Immature natural killer cell (primary cell): ENCODE measurements at places on chromosomes 11 and 22. TPM values are rescaled to one million over a fixed set of nuclear protein-coding genes. Genes with fewer than 3 reads are reported as not detected.

DNA sequence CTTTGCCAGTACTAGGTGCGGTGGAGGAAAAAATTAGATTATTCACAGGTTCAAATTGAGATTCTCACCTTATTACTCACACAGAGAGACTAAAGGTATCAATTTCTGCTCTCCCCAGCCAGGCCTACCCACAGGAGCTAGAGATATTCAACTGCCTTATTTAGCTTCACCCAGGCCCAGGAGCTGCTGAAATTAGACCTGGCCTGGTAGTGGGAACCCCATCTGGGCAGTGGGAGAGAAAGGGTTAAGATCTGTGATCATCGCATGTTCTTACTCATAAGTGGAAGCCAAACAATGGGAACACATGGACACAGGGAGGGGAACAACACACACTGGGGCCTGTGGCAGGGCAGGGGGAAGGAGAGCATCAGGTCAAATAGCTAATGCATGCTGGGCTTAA is 20.9 kb upstream of the MICAL2 start:
- peaks cover 12% of the 10 kb centered on the region for H3K27me3 ChIP-seq
- peak overlapping the region; percentile 37 for H3K4me3 ChIP-seq
- no peak for DNase-seq

ARHGAP8 gene
- 2.0 TPM for polyA plus RNA-seq

DNA sequence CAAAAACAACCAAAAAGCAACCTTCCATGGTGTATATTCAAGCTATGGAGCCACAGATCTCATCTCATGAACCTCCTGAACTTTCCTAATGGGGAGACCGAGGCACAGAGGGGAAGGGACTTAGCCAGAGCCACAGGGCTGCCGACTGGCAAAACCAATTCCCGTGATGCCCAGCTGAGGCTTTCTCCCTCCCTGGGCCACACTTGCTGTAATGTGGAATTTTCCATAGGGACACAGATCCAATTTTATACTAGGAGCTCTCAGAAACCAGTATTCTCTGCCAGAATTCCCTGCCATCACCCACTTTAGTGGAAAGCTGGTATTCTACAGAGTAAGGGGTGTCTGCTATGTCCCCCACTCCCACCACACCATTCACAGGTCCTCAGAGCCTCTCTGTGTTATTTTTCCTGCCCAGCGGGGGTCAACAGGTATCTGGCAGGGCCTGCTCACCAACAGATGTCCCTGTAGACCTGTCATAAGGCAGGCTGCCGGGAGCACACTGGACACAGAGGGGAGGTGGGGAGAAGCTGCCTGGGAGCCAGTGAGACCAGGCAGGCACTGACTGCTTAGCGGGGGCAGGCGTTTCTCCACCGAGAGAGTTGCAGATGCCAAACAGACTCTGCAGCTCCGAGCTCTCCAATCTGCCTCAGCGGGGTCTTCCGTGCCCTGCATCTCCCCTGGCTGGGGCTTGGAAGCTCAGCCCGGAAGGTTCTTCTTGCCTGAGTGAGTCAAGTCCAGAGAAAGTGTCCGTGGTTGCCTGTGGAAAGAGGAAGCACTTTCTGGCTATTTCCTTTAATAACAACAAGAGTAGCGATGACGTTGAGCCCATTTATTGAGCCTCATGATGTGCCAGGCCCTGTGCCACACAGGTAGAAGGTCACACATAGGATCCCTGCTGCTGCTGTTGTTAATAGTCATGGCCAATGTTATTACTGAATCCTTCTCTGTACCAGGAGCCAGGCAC is 26.3 kb downstream of the RPS6KA4 start:
- H3K4me1 ChIP-seq, result peaks cover 23% of the 10 kb centered on the region
- H3K27ac ChIP-seq, result peak overlapping the region; percentile 19
- H3K4me3 ChIP-seq, result no peak overlapping the region
- peaks cover 9% of the 10 kb centered on the region for H3K27me3 ChIP-seq
- peaks cover 7% of the 10 kb centered on the region for H3K36me3 ChIP-seq

- no peak overlapping the region for H3K27ac ChIP-seq
- H3K4me1 ChIP-seq, result no peaks in the 10 kb centered on the region
- H3K4me3 ChIP-seq, result no peak overlapping the region
- H3K36me3 ChIP-seq, result no peaks in the 10 kb centered on the region
- no peak for DNase-seq
- peaks cover 6% of the 10 kb centered on the region for H3K27me3 ChIP-seq
Measured at GRCh38 chr11:19110295-19110694, 6.7 kb upstream of the ZDHHC13 start.

SUSD2 gene
- not detected for polyA plus RNA-seq
